ENCODE measurements at places on chromosomes 3 and 15. TPM values are rescaled to one million over a fixed set of nuclear protein-coding genes. Genes with fewer than 3 reads are reported as not detected.

DNA sequence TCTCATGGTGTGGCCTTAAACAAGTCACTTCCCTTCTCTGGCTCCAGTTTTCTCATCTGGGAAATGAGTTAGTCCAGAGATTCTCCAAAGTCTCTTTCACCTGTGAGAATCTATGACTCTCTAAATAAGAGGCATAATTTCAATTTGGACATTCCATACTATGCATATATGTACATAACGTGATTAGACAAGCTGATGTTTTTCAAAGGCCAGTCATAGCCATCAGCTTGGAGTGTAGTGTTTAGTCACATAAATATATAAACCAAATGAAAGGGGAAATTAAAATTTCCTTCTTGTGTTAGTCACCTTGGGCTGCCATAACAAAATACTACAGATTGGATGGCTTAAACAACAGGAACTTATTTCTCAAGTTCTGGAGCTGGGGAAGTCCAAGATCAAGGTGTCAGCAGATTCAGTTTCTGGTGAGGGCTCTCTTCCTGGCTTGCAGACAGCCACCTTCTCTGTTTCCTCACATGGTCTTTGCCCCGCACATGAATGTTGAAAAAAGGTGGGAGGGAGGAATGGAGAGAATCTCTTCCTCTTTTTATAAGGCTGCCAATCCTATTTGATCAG lies 19.4 kb downstream of the TMEM41A start:
- no peak overlapping the region for H3K27ac ChIP-seq
- no peak overlapping the region for H3K4me3 ChIP-seq
- H3K36me3 ChIP-seq, result peaks cover 35% of the 10 kb centered on the region

DNA sequence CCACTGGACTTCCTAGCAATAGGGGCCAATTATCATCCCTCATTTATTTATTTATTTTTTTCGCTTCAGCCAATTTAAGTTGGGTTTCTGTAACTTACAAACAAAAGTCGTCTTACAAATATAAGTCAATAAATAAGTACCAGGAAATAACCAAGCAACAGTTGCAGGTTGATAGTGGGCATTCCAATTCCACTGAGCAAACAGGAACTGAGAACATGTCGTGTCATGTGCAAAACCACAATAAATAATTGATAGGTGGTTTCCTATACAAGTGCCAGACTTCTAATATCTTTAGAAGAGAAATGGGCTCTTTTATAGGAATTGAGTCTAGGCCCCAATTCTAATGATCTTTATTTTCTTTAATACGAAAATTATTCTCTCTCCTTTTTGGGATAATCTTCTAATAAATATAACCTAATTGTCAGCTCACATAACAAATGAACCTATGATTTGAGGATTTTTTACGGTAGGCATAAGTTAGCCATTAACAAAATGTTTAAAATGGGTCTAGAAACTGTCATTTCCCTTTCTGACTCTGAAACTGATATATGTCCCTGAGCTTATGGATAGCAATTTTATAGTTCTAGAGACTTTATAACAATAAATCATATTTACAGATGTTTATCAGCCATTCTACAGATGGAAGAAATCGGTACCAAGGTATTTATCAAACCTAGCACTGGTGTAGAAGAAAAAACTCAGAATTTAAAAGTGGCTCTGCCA lies 571.8 kb downstream of the FOXP1 start:
- peaks cover 51% of the 10 kb centered on the region for H3K36me3 ChIP-seq
- H3K27me3 ChIP-seq, result no peaks in the 10 kb centered on the region
- DNase-seq, result no peak
- peak overlapping the region; percentile 94 for H3K27ac ChIP-seq

DNA sequence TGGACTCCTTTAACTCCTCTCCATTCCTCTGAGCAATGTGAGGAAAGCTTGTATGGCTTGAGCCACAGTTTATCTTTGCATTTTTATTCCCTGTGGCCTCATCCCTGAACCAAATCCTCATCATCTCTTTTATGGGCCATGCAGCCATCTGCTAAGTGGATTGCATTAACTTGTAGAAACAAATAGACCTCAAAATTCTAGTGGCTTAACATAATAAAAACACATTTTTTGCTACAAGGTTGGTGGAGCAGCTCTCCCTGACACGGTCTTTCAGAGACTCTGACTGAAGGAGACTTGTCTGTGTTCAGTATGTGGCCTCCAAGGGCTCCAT lies 135.3 kb downstream of the RPL22L1 start:
- no peak overlapping the region for H3K4me3 ChIP-seq
- no peaks in the 10 kb centered on the region for H3K4me1 ChIP-seq
- no peak overlapping the region for H3K27ac ChIP-seq
- peaks cover 8% of the 10 kb centered on the region for H3K27me3 ChIP-seq
- no peaks in the 10 kb centered on the region for H3K36me3 ChIP-seq

DNA sequence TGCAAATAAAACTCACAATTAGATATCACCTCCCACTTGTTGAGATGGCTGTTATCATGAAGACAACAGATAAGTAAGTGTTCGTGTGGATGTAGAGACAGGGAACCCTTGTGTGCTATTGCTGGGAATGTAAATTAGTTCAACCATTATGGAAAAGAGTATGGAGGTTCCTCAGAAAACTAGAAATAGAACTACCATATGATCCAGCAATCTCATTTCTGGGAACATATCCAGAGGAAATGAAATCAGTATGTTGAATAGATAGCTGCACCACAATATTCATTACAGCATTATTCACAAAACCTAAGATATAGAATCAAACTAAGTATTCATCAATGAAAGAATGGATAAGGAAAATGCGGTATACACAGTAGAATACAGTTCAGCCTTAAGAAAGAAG lies 418.7 kb upstream of the CNTN6 start:
- no peak overlapping the region for H3K4me3 ChIP-seq
- H3K27me3 ChIP-seq, result no peaks in the 10 kb centered on the region
- H3K36me3 ChIP-seq, result no peaks in the 10 kb centered on the region
- H3K27ac ChIP-seq, result no peak overlapping the region
- no peaks in the 10 kb centered on the region for H3K4me1 ChIP-seq
- no peak for DNase-seq

DNA sequence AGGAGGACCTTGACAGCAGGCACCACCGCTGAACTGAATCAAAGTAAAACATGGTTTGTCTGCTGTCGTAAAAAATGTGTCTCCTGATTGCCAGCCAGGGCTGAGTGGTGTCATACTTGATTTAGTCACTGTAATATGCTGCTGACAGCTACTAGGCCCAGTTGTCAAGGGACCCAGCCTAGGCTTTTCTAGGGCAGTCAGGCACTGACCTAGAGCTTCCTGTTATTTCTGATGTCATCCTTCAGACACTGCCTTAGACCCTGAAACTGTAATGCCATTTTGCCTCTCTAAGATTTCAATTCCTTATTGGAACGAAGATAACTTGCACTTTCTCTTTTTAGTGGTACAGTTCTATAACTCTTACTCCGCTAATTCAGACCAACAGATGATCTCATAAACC lies 2.6 kb upstream of the MRPL3 start:
- no peak for DNase-seq
- H3K36me3 ChIP-seq, result peaks cover 17% of the 10 kb centered on the region
- no peak overlapping the region for H3K27ac ChIP-seq
- H3K27me3 ChIP-seq, result peaks cover 2% of the 10 kb centered on the region
- H3K4me1 ChIP-seq, result peaks cover 18% of the 10 kb centered on the region

- peaks cover 7% of the 10 kb centered on the region for H3K4me1 ChIP-seq
- no peak overlapping the region for H3K4me3 ChIP-seq
- H3K36me3 ChIP-seq, result no peaks in the 10 kb centered on the region
- no peaks in the 10 kb centered on the region for H3K27me3 ChIP-seq
- no peak overlapping the region for H3K27ac ChIP-seq
- DNase-seq, result no peak
Observed at GRCh38 chr3:72663429-72663828, 184.8 kb downstream of the SHQ1 start.

DNA sequence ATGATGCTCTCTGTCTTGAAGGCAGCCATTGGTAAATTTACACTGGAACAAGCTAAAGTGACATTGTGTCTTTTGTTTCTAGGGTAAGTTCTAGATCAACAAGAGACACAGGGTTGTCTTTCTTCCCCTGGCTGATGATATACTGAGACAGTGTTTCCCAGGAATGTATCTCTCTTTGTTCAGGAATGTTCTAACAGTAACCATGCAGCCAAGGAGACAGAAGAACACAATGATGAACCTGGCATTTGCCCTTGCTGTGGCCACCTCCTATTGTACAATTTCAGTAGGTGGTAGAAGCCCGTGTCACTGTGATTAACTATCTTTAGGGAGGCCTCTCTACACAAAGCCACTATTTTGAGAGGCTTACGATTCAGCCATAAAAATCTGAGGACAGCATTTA lies 130.7 kb downstream of the LRTM1 start:
- H3K27ac ChIP-seq, result no peak overlapping the region
- no peaks in the 10 kb centered on the region for H3K4me1 ChIP-seq
- no peak for DNase-seq
- H3K36me3 ChIP-seq, result no peaks in the 10 kb centered on the region
- H3K27me3 ChIP-seq, result no peaks in the 10 kb centered on the region

DNA sequence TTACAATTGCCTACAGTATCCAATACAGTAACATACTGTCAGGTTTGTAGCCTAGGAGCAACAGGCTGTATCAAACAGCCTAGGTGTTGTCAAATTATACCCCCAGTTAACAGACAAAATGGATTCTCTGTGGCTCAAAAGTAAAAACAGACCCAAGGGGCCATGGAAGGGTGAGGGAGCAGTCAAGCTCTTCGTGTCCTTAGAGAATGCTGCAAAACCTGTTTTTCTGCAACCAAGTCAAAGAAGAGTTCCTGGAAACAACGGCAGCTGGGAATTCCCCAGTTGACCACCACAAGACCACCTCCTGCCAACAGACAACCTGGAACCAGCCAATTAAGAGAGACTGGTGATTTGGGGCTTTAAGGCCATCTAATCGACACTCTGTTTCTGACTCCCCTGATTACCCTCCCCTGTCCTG lies 11.1 kb upstream of the THUMPD3 start:
- H3K36me3 ChIP-seq, result no peaks in the 10 kb centered on the region
- H3K4me1 ChIP-seq, result peaks cover 15% of the 10 kb centered on the region
- no peaks in the 10 kb centered on the region for H3K27me3 ChIP-seq
- no peak for DNase-seq

DNA sequence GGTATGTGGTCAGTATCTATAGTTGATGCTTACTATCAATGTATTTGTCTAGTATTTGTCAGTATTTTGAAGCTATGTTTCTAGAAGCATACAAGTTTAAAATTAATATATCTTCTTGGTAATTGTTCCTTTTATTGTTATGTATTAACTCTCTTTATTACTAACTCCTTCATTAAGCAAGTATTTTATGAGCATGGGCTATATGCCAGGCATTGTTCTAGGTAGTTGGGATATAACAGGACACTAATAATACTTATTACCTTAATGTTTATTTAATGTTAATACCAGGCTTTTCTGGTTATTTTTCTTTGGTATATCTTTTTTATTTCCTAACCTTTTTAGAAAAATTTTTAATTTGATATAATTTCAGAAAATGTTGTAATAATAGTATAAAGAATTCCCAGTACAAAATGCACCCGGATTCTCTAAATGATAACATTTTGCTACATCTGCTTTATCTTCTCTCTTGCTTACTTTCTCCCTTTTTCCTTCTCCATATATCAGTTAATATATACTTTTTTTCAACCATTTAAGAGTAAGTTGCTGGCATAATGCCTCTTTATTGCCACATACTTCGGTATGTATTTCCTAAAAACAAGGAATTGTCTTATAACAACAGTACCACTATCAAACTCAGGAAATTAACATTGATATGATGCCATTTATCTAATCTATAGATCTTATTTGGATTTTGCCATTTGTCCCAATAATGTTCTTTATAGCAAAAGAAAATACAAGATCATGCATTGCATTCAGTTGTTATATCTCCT lies 30.9 kb downstream of the LRRC49 start:
- H3K36me3 ChIP-seq, result no peaks in the 10 kb centered on the region
- no peak for DNase-seq
- no peak overlapping the region for H3K27ac ChIP-seq
- H3K4me3 ChIP-seq, result no peak overlapping the region
- no peaks in the 10 kb centered on the region for H3K4me1 ChIP-seq

- no peaks in the 10 kb centered on the region for H3K36me3 ChIP-seq
- H3K4me3 ChIP-seq, result no peak overlapping the region
- peaks cover 21% of the 10 kb centered on the region for H3K27me3 ChIP-seq
- H3K4me1 ChIP-seq, result peaks cover 7% of the 10 kb centered on the region
Observed at GRCh38 chr15:89230277-89230676, 8.9 kb upstream of the RLBP1 start.

- no peaks in the 10 kb centered on the region for H3K36me3 ChIP-seq
- no peaks in the 10 kb centered on the region for H3K4me1 ChIP-seq
- H3K27ac ChIP-seq, result no peak overlapping the region
Observed at GRCh38 chr3:174191380-174191779, 667.8 kb upstream of the NAALADL2 start.

- DNase-seq, result no peak
- peaks cover 38% of the 10 kb centered on the region for H3K36me3 ChIP-seq
- H3K4me3 ChIP-seq, result no peak overlapping the region
- H3K27ac ChIP-seq, result peak overlapping the region; percentile 71
Observed at GRCh38 chr3:17021614-17022013, 136.9 kb downstream of the PLCL2 start.

Gene AGBL1
- total RNA-seq, result not detected

Gene NR1I2
- total RNA-seq, result 0.17 TPM

Measured in activated CD4-positive, alpha-beta T cell treated with anti-CD3 and anti-CD28 coated beads, Interleukin-2, amount 10 ng/mL, durations not matched to agents 24 days and 14 days (primary cell).